ENCODE measurements at places on chromosomes 11 and 22.

DNA sequence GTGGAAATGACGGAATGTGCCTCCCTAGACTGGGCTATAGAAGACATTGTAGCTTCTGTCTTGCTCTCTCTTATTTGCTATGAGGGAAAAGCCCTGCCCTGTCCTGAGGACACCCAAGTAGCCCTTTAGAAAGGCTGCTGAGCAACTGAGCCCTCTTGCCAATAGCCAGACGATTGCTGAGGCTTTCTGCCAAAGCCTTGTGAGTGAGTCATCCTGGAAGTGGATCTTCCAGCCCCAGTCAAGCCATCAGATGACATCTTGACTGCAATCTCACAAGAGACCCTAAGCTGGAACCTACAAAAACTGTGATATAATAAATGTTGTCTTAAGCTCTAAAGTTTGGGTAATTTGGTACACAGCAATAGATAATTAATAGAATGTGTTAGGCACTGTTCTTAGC, 3.9 kb upstream of the TRAF6 start:
- DNase-seq: no peak

DNA sequence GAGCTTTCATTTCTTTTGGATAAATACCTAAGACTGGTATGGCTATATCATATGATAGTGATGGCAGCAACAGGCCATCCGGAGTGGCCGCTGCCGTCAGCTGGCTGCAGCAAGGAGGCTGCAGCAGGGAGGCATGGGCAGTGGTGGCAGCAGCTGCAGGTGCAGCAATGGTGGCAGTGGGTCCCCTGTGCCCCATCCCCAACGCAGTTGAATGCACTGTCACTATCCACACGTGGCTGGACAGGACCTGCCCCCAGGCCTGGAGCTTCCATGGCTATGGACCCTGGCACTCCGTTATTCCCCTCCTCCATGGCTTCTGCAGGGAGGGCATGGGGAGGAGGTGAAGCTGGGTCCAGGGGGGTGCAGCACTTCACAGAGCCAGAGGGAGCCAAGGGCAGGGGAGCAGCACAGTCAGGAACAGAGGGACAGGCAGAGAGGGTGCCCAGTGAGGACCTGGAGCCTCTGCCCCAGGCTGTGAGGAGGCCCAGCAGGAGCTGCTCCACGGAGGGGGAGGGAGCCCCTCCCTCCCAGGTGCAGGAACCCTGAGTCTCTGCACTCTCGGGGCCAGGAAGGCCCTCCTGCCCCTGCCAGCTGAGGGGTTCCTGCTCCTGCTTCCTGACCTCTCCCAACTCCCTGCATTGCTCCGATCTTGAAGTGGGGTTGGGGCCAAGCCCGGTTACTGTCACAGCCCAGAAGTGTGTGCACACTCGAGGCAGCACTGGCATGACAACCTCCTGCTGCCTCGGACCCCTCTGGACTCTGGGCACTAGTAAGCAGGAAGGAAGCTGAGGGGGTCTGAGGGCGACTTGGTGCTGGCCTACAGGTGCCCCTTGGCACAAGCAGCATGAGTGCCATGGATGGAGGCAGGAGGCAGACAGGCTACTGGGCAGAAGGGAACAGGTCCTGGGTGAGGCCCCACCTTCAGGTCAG, 466.3 kb downstream of the GUCY1A2 start:
- DNase-seq: no peak

GRCh38 chr11:29166306-29166705, 850.5 kb downstream of the KCNA4 start:
- DNase-seq: no peak

DNA sequence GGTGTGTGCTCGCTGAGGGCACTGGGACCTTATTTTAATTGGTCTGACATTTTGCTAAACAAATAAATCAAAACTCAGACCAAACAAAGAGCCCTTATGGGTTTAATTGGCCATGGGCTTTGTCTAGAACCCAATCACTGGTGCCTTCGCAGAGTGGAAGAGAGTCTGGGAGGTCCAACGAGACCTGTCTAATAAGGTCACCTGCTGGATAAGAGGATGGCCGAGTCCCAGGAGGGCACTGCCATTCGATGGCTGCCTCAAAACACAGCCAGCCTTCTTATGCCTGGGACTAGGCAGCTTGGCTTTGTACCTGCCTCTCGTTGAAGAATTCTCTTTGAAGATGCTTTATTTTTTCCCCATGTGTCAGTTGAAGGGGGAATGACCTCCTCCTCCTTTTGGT, 171.1 kb downstream of the CEP164 start:
- DNase-seq: no peak

DNA sequence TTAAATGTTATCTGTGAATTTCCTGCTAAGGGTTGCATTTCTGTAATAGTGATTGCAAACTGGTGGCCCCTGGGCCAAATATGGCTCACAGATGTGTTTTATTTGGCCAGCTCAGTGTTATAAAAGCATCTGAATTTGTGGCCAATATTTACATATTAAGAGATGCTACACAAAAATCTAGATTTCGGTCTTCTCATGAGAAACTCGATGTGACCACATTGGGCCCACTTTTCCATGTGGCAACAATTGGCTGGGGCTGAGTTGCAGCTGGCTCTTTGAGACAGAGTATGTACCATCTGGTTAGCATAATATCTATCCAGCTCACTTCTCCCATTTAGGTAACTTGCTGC, 244.5 kb upstream of the POU2AF2 start:
- DNase-seq: no peak

GRCh38 chr22:47401592-47401898, 639.1 kb downstream of the TBC1D22A start:
- DNase-seq: no peak

DNA sequence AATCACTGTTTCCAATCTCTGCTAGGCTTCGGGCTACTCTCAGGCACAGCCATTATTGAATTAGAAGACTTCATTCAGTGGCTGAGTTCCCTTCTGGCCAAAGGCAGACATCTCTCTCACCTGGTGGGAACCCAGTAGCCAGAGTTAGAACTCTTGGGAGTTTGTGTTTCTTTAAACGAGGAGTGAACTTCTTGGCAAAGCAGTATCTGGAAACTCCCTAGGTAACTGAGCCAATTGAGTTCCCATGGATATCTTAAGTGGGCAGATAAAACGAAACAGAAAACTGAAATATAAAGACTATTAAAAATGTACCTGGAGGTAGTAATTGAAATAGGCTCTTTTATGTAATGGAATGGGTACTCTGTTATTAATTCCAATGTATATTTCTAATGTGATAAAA, 125.6 kb downstream of the NELL1 start:
- no peak for DNase-seq

All from CD8-positive, alpha-beta memory T cell (primary cell).